ENCODE measurements at places on chromosomes 4 and X.

DNA sequence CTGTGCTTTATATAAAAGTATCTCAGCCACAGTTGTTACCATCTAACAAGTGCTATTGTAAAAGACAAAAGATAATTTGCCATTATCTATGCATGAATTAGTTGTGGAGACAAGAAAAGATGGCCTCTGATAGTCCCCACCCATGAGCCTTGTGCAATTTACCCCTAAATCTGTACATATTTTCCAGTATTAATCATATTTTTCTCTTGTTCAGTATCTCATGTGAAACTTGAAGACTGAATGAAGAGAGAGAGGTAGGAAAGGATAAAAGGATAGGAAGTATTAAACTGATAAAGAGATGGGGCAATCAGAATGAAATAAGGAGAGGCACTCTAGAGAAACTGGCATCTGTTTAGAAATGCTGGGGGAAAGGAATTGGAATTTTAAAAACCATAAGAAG is 3.7 kb downstream of the MYOZ2 start:
- DNase-seq = no peak

DNA sequence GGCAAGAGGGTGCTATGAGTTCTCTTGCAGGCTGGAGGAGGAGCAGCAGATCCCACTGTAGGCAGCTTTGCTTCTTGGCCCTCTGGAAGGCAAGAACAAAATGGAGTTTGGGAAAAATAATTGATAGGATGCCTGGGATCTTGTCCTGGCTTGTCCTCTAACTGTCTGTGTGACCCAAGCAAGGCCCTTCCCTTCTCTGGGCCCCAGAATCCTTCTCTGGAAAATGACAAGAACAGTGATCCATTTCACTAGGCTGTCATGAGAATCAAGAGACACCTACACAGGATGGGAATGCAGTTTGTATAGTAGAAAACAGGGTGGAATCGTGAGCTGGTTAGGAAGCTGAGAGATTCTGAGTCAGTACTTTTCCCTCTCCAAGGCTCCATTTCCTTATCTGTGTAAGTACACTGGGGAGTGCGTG is 133.3 kb downstream of the PJA1 start:
- DNase-seq = no peak

- no peak for DNase-seq
Observed at GRCh38 chrX:253451-254297, 27.5 kb upstream of the PLCXD1 start.

GRCh38 chrX:19373351-19373891 is 29.7 kb downstream of the PDHA1 start:
- no peak for DNase-seq

- no peak for DNase-seq
Observed at GRCh38 chrX:40933132-40933705, 152.0 kb upstream of the USP9X start.

Measured in H54 (cell line).